ENCODE measurements at places on chromosomes 5 and 9. TPM values are rescaled to one million over a fixed set of nuclear protein-coding genes. Genes with fewer than 3 reads are reported as not detected.

The PCDHB16 gene
- total RNA-seq: not detected

The PHF19 gene
- 216 TPM for total RNA-seq

The SH3GL2 gene
- not detected for total RNA-seq

The PCBD2 gene
- 8.1 TPM for total RNA-seq

- H3K27ac ChIP-seq: no peak overlapping the region
- H3K4me3 ChIP-seq: no peak overlapping the region
Observed at GRCh38 chr9:87540444-87541105, 42.9 kb downstream of the DAPK1 start.

- no peak overlapping the region for H3K4me3 ChIP-seq
- no peak for DNase-seq
- H3K27me3 ChIP-seq: no peaks in the 10 kb centered on the region
- H3K4me1 ChIP-seq: no peaks in the 10 kb centered on the region
- H3K36me3 ChIP-seq: no peaks in the 10 kb centered on the region
Observed at GRCh38 chr9:31486630-31487029, 897.8 kb upstream of the ACO1 start.

- H3K27ac ChIP-seq: no peak overlapping the region
- DNase-seq: no peak
- no peaks in the 10 kb centered on the region for H3K36me3 ChIP-seq
- peaks cover 8% of the 10 kb centered on the region for H3K4me1 ChIP-seq
- H3K4me3 ChIP-seq: no peak overlapping the region
- H3K27me3 ChIP-seq: no peaks in the 10 kb centered on the region
Observed at GRCh38 chr5:16671208-16671607, 54.4 kb upstream of the RETREG1 start.

DNA sequence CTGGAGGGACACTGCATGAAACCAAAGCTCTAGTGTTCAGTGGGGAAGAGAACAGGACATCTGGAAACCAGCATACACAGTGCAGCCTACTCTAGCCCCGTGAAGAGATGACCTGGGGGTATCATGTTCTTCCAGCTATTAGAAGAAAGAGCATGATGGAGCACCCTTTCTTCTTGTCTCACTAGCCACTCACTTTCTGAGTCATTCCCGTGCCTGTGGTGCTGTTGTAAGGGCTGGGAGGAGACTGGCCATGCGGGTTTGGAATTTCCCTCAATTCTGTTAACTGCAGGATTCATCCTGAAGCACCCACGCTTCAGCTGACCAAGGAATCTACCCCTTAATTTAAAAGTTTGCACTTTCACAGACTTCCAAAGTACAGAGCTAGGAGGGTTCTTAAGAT lies 137.0 kb downstream of the COL23A1 start:
- no peaks in the 10 kb centered on the region for H3K4me1 ChIP-seq
- no peaks in the 10 kb centered on the region for H3K36me3 ChIP-seq
- no peak overlapping the region for H3K4me3 ChIP-seq
- no peak overlapping the region for H3K27ac ChIP-seq
- H3K27me3 ChIP-seq: no peaks in the 10 kb centered on the region

Measured in activated CD8-positive, alpha-beta T cell treated with anti-CD3 and anti-CD28 coated beads for 36 hours (primary cell).